Glomerular endothelial cell (primary cell): ENCODE measurements at places on chromosomes 3 and 15. TPM values are rescaled to one million over a fixed set of nuclear protein-coding genes. Genes with fewer than 3 reads are reported as not detected.

Gene KLHL40
- not detected in 2 replicates for total RNA-seq

Gene SUSD5
- total RNA-seq = 2.5 and 15.8 TPM in 2 replicates

Gene PAQR9
- total RNA-seq = not detected in 2 replicates

Gene SEMA6D
- total RNA-seq = 2.7 and 5.6 TPM in 2 replicates

Gene CYP19A1
- not detected in 2 replicates for total RNA-seq

Gene GNAT1
- total RNA-seq = not detected in 2 replicates

Gene MKRN3
- 0.41 and 0.58 TPM in 2 replicates for total RNA-seq

Gene GP5
- 0.29 TPM in 1 of 2 replicates, not detected in the other for total RNA-seq

Gene C3orf20
- total RNA-seq = not detected in 2 replicates

Gene ITIH1
- not detected in 2 replicates for total RNA-seq

Gene LRTM1
- not detected in 2 replicates for total RNA-seq

Gene GCNT3
- total RNA-seq = 5.5 TPM in 1 of 2 replicates, not detected in the other

Gene SYNM
- total RNA-seq = 8.3 and 8.7 TPM in 2 replicates

Gene DAZL
- total RNA-seq = not detected in 2 replicates

Gene SLC35A5
- 20.4 and 30.2 TPM in 2 replicates for total RNA-seq

Gene LDHAL6B
- total RNA-seq = not detected in 2 replicates

Gene ROPN1
- total RNA-seq = not detected in 2 replicates

Gene CCRL2
- total RNA-seq = 11.5 and 15.8 TPM in 2 replicates

Gene ZNF662
- 0.63 and 1.5 TPM in 2 replicates for total RNA-seq

Gene REC114
- not detected in 2 replicates for total RNA-seq

Gene KCNMB2
- 0.23 and 0.39 TPM in 2 replicates for total RNA-seq
